ENCODE measurements at places on chromosomes 5 and 9. TPM values are rescaled to one million over a fixed set of nuclear protein-coding genes. Genes with fewer than 3 reads are reported as not detected.

DNA sequence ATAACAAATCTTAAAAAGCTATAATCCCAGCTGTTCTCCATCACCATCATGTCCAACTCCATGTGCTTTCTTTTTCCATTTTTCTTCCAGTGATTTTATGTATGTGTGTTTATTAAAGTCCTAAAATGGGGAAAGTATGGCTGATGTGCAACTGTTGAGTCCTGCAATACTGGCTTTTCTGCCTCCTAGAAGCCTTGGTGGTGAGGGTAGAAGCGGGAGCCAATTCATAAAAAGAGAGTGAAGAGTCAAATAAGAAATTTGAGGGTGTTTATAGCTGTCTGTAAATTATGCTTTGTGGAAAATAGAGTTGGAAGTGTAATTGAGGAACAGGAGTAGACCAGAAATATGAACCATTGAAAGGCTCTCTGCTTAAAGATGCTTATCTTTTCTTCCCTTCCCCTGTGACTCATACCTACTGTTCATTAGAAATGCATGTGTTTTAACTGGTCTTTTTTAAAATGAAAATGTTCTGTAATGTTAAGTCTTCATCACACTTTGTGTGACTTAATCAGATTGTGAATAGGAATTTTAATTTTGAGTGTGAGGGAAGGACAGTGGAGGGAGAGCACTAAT lies 80.1 kb downstream of the ZCCHC7 start:
- DNase-seq = peak; percentile 70

GRCh38 chr9:113641100-113641885 lies 177.8 kb downstream of the RGS3 start:
- DNase-seq = no peak

- no peak for DNase-seq
Observed at GRCh38 chr5:99243111-99243510, 314.3 kb upstream of the CHD1 start.

DNA sequence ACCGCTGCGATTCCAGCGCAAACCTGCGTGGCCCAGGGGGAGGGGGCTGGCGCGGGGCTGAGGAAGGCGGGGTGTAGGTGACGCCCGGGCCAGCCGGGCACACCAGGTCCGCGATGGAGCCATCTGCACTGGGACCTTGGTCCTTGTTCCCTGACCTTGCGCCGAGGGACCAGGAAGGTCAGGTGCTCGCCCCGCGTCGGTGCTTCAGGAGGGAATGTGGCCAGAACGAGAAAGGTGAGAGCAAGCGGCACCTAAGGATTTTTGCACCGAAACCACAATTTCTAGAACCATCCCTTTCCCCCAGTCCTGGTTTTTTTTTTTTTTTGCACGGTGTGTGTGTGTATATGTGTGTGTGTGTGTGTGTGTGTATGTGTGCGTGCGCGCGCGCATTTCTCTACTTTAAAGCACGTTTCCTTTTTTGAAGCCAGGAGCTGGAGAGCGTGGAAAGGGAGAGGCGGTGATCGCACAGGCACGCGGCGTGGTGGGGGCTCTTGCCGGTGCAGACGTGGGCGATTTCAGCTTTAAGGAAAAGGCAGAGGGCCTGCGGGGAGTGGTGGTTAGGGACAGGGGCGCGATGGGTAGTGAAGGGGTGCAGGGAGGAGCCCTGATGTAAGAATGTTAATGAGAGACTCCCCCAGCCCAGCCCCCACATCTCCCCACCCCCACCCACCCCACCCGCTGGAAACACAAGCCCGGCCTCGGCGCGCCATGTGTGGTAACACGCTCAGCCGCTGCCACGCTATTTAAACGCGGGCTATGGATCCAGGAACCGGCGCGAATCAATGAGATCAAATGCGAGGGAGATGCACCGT lies at the start of gene NPR3:
Gene NPR3 (plus strand): TSS at position 772 of the 812 bp plus-strand sequence. CDS start 456 bp downstream, outside the sequence.
- peak; percentile 33 for DNase-seq

DNA sequence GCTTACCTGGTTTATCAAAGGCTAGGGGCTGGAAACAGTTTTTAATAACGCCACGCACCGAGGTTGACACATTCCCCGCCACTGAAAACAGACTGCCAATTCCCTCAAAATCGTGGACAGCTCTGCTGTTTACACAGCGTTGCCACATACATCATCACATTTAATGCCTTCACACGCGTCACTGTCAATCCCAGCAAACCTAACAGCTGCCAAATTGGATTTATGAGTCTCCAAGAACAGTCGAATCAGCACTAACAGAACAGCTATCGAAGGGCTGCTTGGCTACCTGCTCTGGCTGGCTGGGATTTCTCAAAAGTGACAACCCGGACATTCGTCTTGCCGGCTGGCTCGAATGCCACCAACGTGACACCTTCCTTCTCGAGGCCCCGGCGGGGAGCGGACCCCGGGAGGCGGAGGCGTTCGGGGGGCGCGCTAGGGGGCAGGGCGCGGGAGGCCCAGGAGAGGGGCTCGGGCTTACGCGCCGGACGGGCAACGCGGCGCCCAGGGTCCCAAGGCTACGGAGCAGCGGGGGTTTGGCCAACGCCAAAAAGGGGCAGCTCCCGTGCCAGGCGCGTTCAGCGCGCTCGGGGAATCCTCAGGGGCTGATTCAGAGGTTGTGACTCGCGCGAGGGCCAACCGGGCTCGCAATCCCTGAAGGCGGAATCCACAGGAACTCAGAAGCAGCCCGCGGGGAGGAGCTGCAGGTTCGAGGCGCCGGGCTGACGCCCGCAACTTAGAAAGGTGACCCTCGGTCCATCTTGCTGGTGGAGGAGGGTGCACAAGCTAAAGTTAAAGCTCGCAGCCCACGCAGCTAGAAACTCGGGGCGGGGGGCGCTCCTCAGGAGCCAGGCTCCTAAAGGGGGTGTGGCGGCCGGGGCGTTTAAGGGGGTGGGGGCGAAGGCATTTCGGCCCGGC lies 1.2 kb downstream of the CDC14B start:
- DNase-seq = peak; percentile 29

- DNase-seq = no peak
Observed at GRCh38 chr9:85322592-85322991, 419.2 kb downstream of the AGTPBP1 start.

GRCh38 chr5:77550406-77550805 lies 58.3 kb upstream of the WDR41 start:
- DNase-seq = no peak

- peak; percentile 63 for DNase-seq
Observed at GRCh38 chr5:157651623-157652376, 438 bp downstream of the SOX30 start.

GRCh38 chr9:19028835-19029451 lies 4.1 kb downstream of the SAXO1 start:
- DNase-seq = peak; percentile 84

GRCh38 chr9:94507531-94508258 lies 47.2 kb upstream of the PCAT7 start:
- no peak for DNase-seq

DNA sequence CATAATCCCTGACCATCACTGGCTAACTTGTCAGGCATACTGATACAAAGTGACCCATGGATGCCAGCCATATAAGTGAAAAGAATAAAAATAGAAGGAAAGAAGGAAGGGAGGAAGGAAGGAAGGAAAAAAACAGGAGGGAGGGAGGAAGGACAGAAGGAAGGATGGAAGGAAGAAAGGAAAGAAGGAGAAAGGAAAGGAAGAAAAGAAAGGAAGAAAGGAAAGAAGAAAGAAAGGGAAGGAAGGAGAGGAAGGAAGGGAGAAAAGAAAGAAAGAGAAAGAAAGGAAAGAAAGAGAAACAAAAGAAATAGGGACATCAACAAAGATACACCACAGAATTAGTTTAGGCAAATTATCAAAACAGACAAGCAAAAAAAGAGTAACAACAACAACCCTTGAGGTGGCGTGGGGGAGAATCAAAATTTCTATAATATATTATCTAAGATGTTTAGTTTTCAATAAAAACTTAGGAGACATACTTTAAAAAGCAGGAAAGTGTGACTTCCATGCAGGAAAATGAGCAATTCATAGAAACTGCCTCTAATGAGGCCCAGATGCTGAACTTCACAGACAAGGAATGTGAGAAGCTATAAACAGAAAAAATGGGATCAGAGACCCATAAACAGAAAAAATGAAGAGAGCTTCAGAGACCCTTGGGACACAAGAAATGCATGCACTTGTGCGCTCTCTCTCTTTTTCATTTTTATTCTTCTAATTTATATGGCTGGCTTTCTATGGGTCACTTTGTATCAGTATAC lies 96.1 kb upstream of the NFIL3 start:
- DNase-seq = no peak

GRCh38 chr5:116554764-116555163 lies 19.9 kb downstream of the SEMA6A start:
- no peak for DNase-seq

KCNN2 gene
- total RNA-seq = 1.4 TPM

All from dermis blood vessel endothelial cell (primary cell).